NCI-H446 treated with DMSO at 0.1 percent for 48 hours (cell line): ENCODE measurements at places on chromosomes 7 and 10.

GRCh38 chr10:6068422-6068821 lies 6.3 kb upstream of the IL2RA start:
- DNase-seq, result no peak

DNA sequence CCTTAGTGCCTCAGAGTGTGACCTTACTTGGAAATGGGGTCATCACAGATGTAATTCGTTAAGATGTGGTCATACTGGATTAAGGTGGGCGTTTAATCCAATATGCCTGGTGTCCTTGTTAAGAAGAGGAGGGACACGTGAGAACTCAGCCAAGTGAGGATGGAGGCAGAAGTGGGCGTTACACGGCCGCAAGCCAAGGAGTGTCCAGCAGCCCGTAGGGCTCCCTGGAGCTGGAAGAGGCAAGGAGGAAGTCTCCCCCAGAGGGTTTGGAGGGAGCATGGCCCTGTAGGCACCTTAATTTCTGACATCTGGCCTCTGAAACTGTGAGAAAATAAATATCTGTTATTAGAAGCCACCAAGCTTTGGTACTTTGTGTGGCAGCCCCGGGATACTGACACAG lies 21.3 kb downstream of the DOCK1 start:
- DNase-seq, result no peak

GRCh38 chr7:3844540-3845151 lies 543.6 kb downstream of the SDK1 start:
- DNase-seq, result no peak

- DNase-seq, result peak; percentile 80
These were observed 256.5 kb downstream of the FRMD4A start for GRCh38 chr10:14074062-14074884.

DNA sequence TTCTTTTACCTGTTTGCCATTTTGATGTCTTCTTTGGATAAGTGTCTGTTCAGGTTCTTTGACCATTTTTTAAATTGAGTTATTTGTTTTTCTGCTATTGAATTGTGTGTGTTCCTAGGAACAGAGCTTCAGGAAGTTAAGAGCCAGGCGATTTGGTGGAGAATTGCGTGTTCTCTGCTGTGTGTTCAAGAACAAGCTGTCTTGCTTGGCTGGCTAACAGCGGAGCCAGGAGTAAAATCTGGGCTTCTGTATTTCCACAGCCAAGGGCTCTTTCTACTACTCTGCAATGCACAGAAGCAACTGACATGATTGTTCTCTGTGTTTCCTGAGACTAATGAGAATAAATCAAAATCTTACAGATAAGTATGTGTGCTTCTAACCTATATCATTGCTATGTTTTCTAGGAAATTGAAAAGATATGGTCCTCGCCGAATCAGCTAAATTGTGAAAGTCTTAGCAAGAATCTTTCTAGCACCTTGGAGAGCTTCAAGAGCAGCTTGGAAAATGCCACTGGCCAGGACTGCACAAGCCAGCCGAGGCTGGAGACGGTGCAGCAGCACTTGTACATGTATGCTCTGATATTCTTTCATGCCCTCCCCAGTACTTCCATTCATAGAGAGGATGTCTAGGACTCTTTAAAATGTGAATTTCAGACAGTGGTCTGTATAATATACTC lies 124.2 kb downstream of the ABCA13 start:
- DNase-seq, result no peak

GRCh38 chr10:20207653-20208052 lies 391.4 kb downstream of the PLXDC2 start:
- DNase-seq, result peak; percentile 6

- DNase-seq, result no peak
These were observed 11.4 kb downstream of the SH3PXD2A start for GRCh38 chr10:103843854-103844570.

DNA sequence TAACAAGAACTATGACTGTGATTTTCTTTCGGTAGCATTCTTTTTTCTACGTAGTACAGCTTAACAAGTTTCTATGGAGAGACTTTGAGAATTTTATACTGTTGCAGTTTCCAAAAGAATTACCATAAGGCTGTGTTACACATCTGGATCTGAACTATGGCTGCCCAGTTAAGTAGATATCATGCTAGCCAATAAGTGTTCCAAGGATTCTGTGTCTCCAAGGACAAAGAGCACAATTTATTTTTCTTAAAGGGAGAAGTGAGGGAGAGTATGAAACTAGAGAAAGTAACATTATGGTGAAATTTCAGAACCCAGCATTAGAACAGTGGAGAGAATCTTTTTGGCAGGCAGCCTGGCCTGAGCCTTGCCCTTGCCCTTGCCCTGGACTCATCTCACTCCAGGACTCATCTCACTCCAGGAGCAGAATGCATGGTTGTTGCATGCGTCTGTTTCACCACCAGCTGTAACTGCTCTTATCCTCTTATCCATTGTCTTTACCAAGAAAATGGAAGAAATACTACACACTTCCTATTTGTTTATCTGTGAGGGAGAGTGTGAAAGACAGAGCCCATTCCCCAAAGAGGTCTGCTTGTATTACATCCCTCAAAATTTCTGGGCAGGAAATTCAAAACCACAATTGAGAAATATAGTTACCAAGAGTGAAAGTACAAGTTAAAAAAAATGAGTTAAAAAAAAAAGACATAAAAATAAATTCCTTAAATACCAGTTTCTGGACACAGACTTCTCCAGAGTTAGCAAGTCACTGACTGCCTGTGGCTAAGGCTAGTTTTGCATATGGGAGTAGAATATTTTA lies 1067.5 kb downstream of the NRG3 start:
- no peak for DNase-seq

DNA sequence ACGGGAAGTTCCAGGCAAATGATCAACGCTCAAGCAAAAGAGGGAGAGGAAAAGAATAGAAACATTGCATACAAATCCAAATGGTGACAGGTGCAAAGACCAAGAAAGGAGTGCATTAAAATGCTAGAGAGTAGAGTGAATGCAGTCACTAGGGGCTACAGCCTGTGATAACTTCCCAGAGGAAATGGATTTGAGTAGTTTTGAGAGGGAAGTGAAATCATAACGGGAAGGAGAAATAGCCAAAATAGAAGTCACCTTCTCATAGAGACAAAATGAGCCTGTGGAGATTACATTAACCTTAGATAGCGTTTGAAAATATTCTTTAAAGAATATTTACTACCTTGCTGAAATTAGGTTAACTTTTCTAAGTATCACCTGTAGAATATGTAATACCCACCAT lies 26.5 kb downstream of the NUP42 start:
- no peak for DNase-seq

DNA sequence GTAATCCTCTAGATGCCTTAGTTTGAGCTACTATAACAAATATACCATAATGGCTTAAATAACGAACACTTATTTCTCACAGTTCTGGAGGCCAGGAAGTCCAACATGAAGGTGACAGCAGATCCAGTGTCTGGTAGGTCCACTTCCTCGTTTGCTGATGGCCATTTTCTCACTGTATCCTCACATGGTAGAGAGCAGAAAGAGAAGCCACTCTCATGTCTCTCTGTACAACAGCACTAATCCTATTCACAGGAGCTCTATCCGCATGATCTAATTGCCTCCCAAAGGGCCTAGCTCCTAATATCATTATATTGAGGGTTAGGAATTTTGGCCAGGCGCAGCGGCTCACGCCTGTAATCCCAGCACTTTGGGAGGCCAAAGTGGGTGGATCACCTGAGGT lies 10.2 kb downstream of the HIBADH start:
- DNase-seq, result no peak

GRCh38 chr7:133650487-133651300 lies 397.8 kb downstream of the EXOC4 start:
- no peak for DNase-seq

- no peak for DNase-seq
These were observed 81.8 kb downstream of the HERPUD2 start for GRCh38 chr7:35613150-35613549.

GRCh38 chr7:150507947-150508602 lies 6.6 kb upstream of the GIMAP7 start:
- DNase-seq, result no peak

DNA sequence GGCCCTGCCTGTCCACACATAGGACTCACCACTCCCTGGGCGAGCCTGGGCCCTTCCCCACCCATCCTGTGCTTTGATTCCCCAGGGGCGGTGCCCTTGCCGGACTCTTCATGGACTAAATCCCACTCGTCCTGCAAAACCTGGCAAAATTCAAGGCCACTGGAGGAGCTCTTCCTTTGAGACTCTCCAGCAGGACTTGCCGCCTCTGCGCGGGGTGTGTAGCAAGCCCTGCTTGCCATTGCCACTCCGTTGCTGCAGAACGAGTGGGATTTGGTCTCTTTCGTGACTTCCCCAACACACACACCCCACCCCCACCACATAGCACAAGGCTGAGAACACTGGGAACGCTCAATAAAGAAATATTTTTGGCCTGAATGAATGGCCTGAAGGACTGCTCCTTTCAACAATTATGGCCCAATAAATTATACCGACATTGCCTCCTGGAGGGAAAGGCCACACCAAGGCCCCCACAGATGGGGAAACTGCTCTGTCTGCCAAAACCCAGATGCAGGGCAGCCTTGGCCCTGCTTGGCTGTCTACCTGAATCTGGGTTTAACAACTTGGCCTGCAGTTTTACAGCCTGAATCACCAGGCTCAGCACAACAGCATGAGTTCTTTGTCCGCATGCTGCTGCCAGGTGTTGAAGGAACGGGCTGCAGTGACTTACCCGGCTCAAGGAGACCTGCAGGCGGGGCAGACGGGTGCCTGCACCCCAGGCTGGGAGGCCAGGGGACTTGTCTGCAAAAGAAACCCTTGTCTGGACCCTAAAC lies 72.8 kb upstream of the KAT6B start:
- DNase-seq, result peak; percentile 27

- DNase-seq, result no peak
These were observed 114.1 kb downstream of the EMX2 start for GRCh38 chr10:117656385-117657367.

- no peak for DNase-seq
These were observed 101.3 kb downstream of the COL13A1 start for GRCh38 chr10:69902835-69903535.

GRCh38 chr7:1377111-1377909 lies 82.0 kb downstream of the MICALL2 start:
- DNase-seq, result no peak

DNA sequence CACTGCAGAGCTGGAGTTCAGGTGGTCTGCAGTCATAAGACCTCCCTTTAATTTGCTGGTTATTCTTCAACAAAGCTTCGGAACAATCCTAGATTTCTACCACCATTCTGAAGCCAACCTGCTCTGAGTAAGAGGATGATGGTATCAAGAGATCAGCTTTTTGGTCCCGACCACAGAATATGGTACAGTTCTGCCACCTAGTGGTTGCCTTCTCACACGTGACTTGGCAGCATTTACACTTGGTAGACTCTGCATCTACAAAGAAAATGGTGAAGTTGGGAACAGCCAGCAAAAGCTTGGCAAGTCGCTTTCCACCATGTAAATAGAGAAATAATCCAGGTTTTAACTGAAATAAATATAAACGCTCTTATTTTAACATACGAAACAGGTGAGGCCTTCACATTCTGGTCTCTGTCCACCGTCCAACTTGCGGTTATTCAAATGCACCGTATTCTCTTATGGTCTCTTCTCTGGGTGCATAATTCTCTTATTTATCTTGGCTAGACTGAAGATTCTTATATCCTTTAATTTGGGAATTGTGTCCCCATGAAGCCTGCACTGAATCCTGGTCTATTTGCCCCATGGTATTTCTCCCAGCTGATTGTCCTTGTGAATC lies 173.9 kb upstream of the GRM3 start:
- DNase-seq, result peak; percentile 36

DNA sequence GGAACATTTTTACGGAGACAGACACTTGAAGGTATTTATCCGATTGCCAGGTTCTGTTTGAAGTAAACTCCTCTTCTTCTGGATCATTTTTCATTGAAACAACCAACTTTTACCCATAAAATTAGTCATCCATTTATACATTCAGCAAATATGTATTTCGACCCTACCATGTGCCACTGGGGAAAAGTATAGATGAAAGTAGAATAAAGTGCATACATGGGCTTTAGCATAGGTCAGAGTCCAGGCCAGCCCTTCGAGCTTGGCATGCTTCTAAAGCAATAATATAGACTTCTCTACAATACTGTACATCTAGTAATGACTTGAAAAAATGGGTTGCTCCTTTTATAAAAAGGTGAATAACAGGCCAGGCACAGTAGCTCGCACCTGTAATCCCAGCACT lies 10.1 kb downstream of the SLC25A16 start:
- DNase-seq, result no peak

DNA sequence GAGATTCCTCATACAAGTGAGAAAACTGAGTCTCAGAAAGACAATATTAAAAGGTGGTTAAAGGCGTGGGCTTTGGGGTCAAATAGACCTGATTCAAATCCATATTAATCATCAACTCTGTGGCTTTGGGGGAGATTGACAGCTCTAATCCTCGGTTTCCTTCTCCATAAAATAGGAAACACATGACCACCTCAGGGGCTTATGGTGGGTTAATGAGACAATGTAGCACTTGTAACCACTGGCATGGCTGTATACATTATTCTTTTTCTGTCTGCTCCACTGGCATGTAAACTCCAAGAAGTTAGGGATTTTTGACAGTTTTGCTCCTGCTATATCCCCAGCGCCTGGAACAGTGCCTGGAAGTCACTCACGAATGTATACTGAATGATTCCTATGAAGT lies 120.8 kb upstream of the GAD2 start:
- no peak for DNase-seq

GRCh38 chr10:22320591-22321155 lies at the start of gene BMI1:
BMI1 (plus strand) TSS chr10:22321099; CDS start chr10:22326450, 5,351 bp downstream.
- DNase-seq, result peak; percentile 70

DNA sequence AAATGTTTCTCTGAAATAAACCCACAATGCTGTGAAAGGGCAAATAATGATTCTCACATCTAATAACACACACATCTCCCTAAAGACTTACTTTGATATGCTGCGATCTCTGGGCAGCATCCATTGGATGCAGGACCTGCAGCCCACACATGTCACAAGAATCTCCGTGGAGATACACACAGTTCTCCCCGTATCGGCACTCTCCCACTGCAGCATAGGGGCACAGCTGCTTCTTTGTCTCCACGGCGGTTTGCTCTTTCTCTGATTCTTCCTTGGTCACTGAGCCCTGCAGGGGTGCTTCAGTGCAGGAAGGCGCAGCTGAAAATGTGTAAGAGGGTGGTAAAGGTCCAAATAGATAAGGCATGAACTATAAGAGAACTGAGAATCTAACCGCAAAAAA lies 20.4 kb downstream of the MKRN1 start:
- DNase-seq, result no peak

- DNase-seq, result no peak
These were observed 12.4 kb upstream of the IL15RA start for GRCh38 chr10:5989756-5990155.

GRCh38 chr7:38502289-38502688 lies 128.9 kb downstream of the AMPH start:
- no peak for DNase-seq

GRCh38 chr10:128432011-128432410 lies 305.8 kb upstream of the MKI67 start:
- no peak for DNase-seq

DNA sequence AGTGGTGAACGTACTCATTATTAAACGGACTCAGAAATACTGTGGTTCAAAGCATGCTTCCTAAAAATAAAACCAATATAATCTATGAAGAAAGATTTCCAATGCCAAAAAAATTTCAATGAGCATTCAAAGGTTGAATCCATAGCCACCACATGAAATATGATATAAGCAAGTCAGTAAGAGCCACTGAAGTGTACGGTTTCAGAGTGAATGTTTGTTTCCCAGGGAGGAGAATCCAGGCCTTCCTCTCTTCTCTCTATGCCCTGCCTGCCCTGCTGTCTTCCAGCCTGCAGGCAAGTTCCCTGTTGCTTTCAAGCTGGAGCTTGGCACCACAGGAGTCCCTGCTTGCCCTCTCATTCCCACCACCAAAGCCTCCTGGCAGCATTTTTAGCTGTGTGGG lies 1171.6 kb upstream of the C7orf33 start:
- no peak for DNase-seq

- DNase-seq, result no peak
These were observed 8.8 kb downstream of the LYZL1 start for GRCh38 chr10:29297678-29298077.
